ENCODE measurements at places on chromosomes 5 and 9.

DNA sequence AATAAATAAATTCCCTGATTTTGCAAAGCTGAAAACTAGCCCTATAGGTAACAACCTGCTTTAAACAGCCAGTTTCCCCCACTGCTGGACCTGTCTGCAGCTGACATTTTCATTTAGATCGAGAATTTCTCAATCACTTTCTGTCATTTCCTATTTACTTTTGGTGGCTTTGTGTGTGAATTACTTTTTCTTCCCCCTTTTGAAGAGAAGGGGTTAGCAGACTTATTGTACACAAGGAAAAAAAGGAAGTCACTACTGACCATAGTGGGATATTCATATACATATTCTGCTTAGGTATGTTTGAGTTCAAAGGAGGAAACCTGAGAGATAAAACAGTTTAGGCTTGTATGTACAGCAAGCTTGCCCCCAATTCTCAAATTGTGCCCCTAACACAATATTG lies 27.0 kb upstream of the IFNB1 start:
- no peak for DNase-seq

DNA sequence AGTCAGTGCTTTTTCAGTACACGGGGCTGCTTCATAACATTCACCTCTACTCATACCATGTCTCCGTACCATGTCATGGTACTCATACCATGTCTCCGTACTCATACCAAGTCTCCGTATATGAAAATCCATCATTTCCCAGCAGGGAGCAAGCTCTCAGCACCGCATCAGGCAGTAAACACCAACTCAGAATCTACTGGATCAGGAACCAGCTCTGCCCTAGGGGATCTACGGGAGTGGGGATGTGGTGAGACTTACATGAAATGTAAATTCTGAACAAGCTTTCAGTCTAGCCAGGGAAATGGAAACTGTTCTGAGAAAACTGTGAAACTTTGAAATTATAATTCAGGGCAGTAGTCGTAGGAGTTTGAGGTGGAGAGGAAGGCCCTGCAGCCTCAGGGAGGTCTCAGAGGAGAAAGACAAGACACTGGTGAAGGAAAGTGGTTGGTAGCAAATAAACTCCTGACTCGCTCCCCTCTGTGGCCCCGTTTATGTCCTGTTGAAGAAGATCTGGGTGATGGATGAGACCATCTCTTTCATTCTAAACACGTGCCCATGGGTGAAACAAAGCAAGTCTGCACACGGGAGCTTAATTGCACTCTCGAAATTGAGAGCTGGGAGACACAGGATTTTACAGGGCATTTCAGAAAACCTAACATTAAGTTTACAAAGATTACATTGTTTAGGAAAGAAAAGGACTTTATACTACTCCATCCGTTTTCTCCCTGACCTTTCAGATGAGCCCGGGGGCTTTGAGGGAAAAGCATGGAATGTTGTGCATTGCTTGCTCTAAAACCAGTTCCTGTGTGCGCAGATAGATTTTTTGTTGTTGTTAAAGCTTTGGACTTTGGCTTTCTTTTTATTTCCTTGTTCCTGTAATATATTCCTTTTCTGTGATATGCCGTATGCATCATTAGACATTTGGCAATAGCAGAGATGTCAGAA lies 26.8 kb downstream of the ACTBL2 start:
- no peak for DNase-seq

DNA sequence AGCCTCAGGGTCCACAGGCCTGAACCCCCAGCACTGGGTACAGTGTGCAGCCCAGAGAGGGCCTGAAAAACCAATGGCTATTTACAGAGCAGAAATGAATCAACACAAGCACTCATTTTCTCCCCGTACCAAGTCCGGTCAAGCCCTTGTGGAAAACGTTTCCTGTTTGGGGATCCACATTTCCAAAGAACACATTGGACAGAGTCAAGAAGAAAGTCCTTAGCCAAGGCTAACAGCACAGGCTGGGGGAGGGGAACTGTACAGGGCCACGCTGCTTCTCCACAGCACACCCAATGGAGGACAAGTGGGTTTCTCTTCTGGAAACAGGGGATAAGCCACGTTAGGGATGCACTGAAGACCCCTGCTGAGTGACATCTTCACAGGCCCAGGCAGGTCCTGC lies 62.3 kb downstream of the NSUN2 start:
- DNase-seq, result no peak

GRCh38 chr9:82722051-82722450 lies 340.9 kb downstream of the RASEF start:
- DNase-seq, result no peak

- DNase-seq, result no peak
These were observed 27.8 kb upstream of the ELL2 start for GRCh38 chr5:95989283-95990048.

GRCh38 chr5:150637245-150638052 lies 3.0 kb upstream of the SYNPO start:
- no peak for DNase-seq

Data from NK-92 treated with Interleukin-12 subunit alpha and Interleukin-12 subunit beta, amount 100 ng/mL, for 24 hours (cell line).